ENCODE measurements at places on chromosomes 6 and 20.

DNA sequence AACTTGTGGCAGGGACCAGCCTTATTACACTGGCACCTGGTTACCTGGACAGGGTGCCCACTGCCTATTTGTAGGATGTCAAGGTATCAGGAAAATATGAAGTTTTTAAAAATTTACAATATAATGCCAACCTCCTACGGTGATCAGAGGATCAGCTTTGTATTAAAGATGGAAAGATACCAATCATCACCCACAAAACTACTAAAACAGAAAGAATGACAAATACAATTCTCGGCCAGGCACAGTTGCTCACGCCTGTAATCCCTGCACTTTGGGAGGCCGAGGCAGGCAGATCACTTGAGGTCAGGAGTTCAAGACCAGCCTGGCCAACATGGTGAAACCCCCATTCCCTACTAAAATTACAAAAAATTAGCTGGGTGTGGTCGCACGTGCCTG is 18.4 kb upstream of the PRND start:
- no peak for DNase-seq

DNA sequence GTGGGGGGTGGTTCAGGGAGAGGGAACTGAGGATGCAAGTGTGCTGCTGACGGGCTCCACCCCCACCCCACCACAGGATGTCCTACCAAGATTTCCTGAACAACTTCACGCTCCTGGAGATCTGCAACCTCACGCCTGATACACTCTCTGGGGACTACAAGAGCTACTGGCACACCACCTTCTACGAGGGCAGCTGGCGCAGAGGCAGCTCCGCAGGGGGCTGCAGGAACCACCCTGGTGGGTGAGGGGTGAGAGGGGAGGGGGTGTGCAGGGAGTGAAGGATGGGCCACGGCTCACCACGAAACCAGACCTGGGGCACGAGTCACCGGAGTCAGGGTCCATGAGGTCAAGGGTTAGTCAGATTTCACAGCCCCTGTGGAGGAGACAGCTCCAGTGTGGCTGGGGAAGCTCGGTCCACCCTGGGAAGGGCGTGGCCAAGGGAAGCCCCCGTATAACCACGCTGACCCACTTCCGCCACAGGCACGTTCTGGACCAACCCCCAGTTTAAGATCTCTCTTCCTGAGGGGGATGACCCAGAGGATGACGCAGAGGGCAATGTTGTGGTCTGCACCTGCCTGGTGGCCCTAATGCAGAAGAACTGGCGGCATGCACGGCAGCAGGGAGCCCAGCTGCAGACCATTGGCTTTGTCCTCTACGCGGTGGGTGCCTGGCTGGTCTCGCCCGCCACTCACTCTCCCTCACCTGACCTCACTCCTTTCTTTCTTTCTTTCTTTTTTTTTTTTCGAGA is 18.3 kb downstream of the CAPN11 start:
- no peak for DNase-seq

DNA sequence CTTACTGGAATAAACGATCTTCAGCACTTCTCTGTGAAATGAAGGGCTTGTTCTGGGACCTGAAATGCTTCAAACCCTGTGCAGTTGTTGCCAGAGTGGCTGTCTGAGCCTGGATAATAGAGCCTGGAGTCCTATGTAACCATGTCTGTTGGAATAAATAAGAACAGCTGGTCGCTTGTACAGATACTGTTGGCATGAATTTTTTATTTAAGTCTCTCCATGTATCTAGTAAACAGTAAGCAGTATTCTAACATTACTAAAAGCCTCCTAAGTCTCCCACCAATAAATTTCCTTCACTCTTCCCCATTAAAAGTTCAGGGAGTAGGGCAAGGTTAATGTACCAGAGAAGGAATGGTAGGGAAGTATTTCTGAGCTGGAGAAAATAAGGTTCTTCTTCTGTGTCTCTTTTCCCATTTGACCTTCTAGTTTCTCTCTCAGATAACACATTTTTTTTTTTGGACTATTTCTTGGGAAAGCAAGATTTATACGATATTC is 227.5 kb downstream of the PRL start:
- DNase-seq: no peak

GRCh38 chr6:128676456-128676855 is 156.1 kb upstream of the PTPRK start:
- no peak for DNase-seq

DNA sequence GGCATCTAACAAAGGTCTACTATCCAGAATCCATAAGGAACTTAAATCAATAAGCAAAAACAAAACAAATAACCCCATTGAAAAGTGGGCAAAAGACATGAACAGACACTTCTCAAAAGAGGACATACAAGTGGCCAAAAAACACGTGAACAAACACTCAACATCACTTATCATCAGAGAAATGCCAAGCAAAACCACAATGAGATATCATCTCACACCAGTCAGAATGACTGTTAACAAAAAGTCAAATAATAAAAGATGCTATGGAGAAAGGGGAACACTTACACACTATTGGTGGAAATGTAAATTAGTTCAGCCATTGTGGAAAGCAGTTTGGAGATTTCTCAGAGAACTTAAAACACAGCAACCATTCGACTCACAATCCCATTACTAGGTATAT is 19.4 kb upstream of the VNN1 start:
- DNase-seq: no peak

- no peak for DNase-seq
Observed at GRCh38 chr6:163460307-163460782, 45.8 kb downstream of the QKI start.

- DNase-seq: no peak
Observed at GRCh38 chr6:55584654-55585354, 5.8 kb upstream of the HMGCLL1 start.

- DNase-seq: no peak
Observed at GRCh38 chr20:51190783-51191180, 167.9 kb upstream of the KCNG1 start.

DNA sequence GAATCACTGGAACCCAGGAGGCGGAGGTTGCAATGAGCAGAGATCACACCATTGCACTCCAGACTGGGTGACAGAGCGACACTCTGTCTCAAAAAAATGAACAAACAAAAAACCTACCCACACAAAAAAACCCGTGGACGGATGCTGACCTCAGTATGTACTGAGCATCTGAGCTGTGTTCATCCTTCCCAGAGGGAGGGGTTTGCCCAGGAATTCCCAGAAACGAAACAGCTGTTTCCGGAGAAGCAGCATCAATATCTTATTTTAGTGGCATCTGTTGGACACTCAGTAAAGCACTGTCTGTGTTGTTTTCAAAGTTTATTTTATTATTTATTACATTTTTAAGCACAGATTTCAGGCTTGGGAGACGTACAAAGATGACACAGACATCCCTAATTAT is 18.7 kb downstream of the NANP start:
- no peak for DNase-seq

DNA sequence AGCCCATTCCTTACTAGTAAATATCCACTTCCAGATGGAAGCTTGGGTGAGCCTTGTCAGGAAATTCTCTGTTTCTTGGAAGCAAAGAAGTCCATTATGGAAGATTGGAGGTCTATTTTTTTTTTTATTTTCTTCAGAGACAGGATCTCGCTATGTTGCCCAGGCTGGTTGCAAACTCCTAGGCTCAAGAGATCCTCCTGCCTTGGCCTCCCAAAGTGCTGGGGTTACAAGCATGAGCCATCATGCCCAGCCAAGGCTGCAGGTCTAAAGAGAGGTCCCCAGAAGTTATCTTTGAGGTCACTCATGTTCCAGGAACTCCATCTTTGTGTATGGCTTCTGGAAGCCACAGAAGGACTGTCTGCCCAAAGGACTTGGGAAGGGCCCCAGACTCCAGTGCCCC is 255.3 kb downstream of the LY86 start:
- DNase-seq: no peak

GRCh38 chr6:53530346-53530745 is 14.6 kb downstream of the GCLC start:
- no peak for DNase-seq

DNA sequence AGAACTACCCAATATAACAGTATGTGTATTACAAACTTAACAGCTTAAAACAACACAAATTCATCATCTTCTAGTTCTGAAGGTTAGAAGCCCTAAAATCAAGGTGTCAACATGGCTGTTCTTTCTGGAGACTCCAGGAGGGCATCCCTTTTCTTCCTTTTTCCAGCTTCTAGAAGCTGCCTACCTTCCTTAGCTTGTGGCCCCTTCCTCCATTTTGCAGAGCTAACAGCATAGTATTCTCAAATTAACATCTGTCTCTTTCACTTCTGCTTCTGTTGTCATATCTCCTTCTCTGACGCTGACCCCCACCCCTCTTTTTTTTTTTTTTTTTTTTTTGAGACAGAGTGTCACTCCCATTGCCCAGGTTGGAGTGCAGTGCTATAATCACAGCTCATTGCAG is 52.8 kb upstream of the AKIRIN2 start:
- no peak for DNase-seq

DNA sequence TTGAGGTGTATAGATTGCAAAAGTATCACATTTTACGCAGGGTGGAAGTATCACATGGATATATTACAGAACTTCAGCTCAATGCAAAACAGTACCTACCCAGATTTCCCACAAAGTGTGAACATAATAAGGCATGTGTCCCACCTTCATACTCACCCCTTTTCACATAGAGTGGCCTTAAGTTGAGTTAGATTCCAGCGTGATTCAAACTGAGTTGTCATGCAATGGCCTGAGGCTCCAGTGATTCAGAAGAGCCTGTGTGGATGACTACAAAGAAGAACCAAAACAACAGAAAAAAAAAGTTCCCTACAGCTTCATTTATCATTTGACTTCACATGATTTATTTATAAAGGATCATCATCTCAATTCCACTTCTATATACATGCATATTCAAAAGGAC is 309.7 kb downstream of the SLC35F1 start:
- DNase-seq: no peak

GRCh38 chr20:34302312-34302722 is 838 bp downstream of the AHCY start:
- no peak for DNase-seq

DNA sequence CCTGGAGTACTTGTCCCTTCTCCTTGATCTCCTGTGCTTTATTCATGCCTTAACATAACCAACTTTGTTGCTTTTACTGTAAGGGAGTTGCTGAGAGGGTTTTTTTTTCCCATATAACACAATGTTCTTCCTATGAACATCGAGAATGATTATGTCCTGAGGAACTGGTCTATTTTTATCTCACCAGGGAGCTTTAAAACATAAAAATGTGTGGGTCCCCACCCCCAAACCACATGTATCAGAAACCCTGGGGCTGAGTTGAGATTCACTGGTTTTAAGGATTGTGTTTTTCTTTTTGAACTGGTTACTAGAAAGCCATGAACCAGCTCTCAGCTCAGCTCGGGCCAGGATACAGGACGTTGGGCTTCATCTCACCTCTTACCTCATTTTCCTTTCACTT is 118.5 kb upstream of the JAG1 start:
- no peak for DNase-seq

DNA sequence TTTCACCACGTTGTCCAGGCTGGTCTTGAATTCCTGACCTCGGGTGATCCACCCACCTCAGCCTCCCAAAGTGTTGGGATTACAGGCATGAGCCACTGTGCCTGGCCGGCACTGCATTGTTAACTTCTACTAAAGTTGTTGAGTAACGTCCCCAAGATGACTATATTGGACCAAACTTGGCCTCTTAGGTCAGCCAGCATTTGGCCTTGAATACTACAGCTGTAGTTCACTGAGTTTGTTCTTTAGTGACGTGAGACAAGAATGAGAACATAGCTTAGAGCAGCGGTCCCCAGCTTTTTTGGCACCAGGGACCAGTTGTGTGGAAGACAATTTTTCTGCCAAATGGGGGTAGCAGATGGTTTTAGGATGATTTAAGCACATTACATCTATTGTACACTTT is 237.1 kb downstream of the TBC1D7 start:
- DNase-seq: no peak

DNA sequence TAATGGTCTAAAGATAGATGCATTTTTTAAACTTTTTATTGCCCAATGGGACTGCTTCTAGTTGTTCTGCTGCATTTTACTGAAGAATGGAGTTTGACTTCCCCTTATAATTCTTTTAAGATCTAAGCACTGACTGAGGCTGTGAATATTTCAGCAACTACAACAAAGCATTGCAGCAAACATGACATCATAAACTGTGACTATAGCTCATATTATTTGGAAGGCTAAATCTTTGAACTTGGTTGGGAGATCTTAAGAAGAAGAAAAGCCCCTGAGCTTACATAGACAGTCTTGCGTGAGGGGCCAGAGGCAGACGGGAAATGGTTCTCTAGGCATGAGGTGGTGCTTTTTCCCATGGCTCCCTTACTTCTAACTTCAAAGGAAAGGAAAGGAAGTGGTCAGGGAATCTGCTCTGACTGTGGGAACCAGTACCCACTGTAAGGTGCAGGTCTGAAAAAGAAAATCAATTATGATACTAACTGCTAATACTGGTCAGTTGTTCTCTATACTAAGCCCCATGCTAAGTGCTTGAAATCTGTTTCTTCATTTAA is 14.8 kb downstream of the HEY2 start:
- no peak for DNase-seq

DNA sequence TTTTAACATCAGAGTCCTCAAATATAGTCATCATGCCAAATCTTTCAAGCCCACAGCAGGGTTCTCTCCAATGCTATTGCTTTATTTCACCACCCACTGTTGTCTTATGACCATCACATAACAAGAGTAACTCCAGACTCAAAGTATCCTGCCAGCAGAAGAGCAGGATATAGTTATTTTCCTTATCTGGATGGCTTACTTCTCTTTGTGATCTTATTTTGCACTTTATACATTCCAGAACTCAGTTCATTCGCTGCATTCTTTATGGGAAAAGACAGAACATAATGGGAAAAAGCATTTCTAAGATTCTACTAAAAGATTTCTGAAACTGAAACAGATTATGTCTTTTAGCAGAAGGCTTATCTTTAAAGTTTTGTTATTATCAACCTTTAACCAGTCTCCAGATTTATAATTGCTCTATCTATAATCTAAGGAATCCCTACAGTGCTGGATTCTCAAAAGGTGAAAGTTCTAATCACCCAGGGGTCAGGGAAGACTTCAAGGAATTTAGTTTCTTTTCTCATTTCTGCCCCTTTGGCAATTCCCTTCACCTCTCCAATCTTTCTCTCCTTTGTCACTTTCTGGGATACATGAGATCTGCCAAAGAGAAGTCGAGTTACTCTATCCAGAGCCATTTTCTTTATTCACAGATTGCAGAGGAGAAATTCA is 190.4 kb downstream of the TPBG start:
- no peak for DNase-seq

- DNase-seq: no peak
Observed at GRCh38 chr6:29887819-29888776, 54.2 kb upstream of the HLA-A start.

GRCh38 chr6:154187203-154187602 is 148.2 kb downstream of the OPRM1 start:
- DNase-seq: no peak

Measured in NCI-H187 (cell line).